ENCODE measurements at places on chromosomes 3 and 15. TPM values are rescaled to one million over a fixed set of nuclear protein-coding genes. Genes with fewer than 3 reads are reported as not detected.

PRR23E gene
- total RNA-seq = not detected

IQCF6 gene
- total RNA-seq = not detected

ZBTB47 gene
- 25.4 TPM for total RNA-seq

CCDC80 gene
- total RNA-seq = 158 TPM

C15orf62 gene
- total RNA-seq = under 0.01 TPM

DNA sequence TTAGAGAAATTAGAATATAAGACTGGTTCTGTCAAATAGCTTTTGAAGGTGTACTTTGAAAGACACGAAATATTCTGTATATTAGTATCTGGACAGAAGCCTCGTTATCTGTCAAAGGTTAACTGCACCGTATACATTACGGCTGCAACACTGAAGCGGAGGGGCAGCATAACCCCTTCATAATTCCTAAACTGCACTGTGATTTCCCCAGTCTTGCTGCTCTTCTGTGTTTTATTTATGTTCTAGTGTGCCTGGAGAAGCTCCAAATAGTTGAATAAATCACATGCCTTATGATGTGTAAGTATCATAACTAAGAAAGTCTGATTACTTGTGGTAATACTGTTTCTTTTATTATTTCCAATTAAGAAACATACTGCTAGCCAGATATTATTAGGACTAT lies 285.7 kb upstream of the ROBO2 start:
- no peak for DNase-seq

DNA sequence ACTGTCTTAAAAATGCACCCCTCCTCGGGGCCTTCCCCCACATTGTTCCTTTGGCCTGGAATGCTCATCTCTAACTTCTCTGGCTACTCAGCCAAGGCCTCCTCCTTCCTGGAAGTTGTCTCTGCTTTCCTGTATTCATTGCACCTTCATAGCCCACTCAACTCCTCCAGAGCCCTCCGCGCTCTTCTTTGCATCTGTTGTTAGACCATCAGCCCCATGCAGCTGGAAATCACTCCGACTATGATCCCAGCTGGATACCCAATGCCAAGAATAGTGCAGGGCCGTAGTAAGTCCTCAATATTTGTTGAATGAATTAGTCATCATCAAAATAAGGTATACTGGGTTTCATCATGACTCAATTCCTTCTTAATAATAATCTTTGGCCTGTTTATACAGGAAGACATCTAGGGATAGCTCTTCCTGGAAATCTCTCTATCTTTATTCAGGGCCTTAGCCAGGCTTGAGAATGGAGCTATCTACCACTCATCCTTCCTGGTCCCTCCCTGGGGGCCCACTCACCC lies 112.7 kb downstream of the SYNPR start:
- no peak for DNase-seq

GRCh38 chr3:46298871-46299607 lies 54.9 kb upstream of the CCR2 start:
- no peak for DNase-seq

GRCh38 chr3:131803113-131803512 lies 231.7 kb downstream of the CPNE4 start:
- DNase-seq = no peak

- peak; percentile 53 for DNase-seq
These were observed 1.2 kb downstream of the KLF13 start for GRCh38 chr15:31327669-31328427.

DNA sequence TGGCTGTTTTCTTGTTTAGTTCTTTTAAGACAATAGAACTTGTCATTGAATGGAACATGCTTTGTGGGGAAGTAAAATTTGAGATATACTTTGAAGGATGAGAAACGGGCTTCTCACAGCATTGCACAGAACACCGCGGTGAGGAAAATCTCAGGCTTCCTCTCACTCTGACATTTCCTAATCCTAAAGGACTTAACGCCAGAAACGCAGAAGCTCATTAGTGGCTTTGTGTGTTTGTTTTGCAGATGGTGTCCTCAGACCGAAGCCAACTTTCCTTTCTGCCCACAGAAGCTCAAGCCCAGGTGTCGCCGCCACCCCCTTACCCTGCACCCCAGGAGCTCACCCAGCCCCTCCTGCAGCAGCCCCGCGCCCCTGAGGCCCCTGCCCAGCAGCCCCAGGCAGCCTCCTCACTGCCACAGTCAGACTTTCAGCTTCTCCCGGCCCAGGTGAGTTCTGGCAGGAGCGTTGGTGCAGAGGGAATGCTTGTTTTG lies 78.9 kb upstream of the BLM start:
- DNase-seq = no peak

DNA sequence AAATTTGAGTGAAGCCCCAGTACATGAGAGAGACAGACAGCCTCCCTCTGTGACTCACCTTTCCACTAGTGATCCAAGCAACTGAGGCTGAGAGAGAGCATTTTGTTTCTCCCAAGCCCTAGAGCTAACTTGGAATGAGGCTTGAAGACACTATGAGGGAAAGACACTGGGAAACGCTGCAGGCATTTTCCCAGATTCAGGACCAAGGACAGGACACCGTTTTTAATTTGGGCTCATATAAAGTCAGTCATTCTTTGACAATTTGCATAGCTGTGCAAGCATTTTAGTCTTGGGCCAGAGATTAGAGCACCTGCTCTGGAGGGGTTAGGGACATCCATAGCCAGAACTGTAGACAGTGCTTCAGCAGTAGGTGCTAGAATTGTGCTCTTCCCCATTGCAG lies 249.0 kb downstream of the AGBL1 start:
- DNase-seq = no peak

- DNase-seq = no peak
These were observed 154.3 kb upstream of the ARPP21 start for GRCh38 chr3:35484929-35485530.

- DNase-seq = peak; percentile 62
These were observed 1.5 kb downstream of the IGF2BP2 start for GRCh38 chr3:185823078-185824044.

- no peak for DNase-seq
These were observed 60.8 kb upstream of the UMPS start for GRCh38 chr3:124669470-124669869.

- DNase-seq = no peak
These were observed 88.5 kb upstream of the LRRFIP2 start for GRCh38 chr3:37262816-37263393.

DNA sequence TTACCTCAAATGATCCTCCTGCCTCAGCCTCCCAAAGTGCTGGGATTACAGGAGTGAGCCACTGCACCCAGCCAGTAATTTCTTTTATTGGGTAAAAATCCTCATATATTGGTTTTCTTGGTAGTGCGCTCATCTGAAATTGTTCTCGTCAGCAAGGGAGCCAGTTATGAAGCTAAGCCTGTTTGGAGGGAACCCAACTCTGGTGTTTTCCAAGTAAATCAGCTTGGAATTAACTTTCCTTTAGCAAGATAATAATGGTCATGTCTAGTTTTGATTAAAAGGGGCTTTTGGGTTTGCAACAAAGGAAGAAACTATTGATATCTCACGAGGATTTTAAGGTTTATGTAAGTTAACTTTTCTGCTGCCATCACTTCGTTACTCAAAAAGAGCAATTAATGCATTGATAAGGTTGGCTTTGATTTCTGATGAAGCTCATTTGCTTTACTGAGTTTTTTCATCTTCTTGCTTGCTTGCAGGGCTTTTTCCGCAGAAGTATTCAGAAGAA lies 72.7 kb downstream of the RARB start:
- DNase-seq = no peak

- DNase-seq = peak; percentile 19
These were observed 1.9 kb downstream of the TOP2B start for GRCh38 chr3:25662736-25663320.

- no peak for DNase-seq
These were observed 46.1 kb downstream of the APBA2 start for GRCh38 chr15:28931828-28932227.

- no peak for DNase-seq
These were observed 60.8 kb downstream of the MINDY4B start for GRCh38 chr3:150844484-150844883.

All from fibroblast of villous mesenchyme (primary cell).